Left lung (tissue), 14 donors: ENCODE measurements at places on chromosomes 2 and 18. TPM values are rescaled to one million over a fixed set of nuclear protein-coding genes. Genes with fewer than 3 reads are reported as not detected.

Gene XDH
- 0.22 TPM for polyA plus RNA-seq

Gene UPP2
- polyA plus RNA-seq = 0.56 TPM

DNA sequence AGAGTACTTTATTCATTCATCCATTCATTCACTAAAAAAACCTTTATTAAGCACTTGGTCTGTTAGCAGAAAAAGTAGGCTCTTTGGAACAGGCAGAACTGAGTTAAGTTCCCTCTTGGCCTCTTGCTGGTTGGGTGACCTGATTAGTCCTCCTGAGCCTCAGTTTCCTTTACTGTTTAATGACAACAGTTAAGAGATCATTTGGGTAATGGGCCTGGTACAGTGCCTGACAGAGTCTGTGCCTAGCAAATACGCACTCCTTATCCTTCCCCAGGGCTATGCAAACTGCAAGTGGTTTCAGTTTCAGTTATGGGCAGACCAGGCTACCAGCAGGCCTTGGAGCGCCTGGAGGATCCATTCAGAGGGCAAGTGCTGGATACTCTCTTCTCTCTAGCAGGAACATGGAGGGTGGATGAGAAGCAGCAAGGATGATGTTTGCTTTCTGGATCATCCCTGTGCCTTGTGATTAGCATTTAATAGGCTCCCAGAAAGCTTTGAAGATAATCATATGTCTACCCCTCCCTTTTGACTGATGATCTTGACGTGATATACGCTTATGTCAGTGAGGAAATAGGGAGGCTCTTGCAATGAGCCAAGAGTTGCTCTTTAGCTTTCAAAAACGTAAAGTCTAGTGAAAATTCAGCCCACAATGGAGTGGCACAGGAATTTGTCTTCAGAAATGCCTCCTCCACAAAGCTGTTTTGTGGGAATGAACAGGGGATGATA is 12.4 kb upstream of the TAF1B start:
- H3K27ac ChIP-seq = peak overlapping the region; percentile 41
- no peaks in the 10 kb centered on the region for H3K4me1 ChIP-seq
- H3K4me3 ChIP-seq = no peak overlapping the region
- no peak for DNase-seq

- DNase-seq = no peak
- H3K36me3 ChIP-seq = no peaks in the 10 kb centered on the region
- H3K27ac ChIP-seq = no peak overlapping the region
- no peaks in the 10 kb centered on the region for H3K4me1 ChIP-seq
- no peaks in the 10 kb centered on the region for H3K27me3 ChIP-seq
- no peak overlapping the region for H3K4me3 ChIP-seq
Measured at GRCh38 chr2:208546860-208547650, 140.5 kb downstream of the PTH2R start.

DNA sequence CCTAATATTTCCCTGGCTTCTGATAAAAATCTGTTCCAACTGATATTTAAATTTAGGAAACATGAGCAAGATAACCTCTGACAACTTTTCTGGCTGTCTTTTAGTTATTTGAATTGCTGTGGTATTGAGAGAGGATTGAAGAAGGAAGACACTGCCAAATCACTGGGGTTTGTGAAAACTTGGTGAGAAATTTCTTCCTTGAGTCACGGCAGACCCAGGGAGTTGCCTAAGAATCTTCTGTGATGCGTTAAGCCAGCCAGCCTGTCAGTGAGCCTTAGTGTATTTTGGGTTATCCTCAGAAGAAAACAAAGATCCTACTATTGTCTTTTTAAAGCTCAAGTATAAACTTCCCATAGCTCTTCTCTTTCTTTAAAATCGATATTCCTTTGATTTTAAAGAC is 17.5 kb upstream of the DOK6 start:
- H3K27ac ChIP-seq = no peak overlapping the region
- H3K4me3 ChIP-seq = no peak overlapping the region
- no peaks in the 10 kb centered on the region for H3K27me3 ChIP-seq
- no peaks in the 10 kb centered on the region for H3K4me1 ChIP-seq

DNA sequence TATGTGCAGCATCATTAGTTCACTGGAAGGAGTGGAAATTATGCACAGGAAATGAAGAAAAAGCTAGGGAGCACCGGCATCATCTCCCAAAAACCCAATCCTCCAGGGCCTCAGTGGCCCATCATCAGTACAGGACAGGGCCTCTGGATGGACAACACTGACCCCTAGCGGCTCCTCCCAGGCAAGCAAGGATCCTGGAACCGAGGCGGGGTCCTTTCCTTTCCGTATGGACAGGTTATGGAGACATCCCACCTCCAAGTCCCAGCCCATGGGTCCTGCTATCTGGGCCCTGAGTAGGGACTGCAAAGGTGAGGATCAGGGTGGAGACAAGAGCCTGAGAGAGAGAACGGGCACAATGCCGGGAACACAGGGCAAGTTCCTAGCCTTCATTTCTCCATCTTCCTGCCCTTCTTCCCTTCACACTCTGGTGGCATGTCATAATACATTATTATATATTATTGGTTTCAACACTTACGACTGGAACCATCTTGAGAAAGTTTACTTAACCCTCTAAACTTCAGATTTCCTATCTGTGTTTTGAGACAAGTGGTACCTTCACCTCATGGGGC is 68.2 kb downstream of the ZNF516 start:
- no peaks in the 10 kb centered on the region for H3K36me3 ChIP-seq
- H3K27ac ChIP-seq = no peak overlapping the region
- no peak for DNase-seq
- H3K27me3 ChIP-seq = no peaks in the 10 kb centered on the region
- H3K4me3 ChIP-seq = no peak overlapping the region

DNA sequence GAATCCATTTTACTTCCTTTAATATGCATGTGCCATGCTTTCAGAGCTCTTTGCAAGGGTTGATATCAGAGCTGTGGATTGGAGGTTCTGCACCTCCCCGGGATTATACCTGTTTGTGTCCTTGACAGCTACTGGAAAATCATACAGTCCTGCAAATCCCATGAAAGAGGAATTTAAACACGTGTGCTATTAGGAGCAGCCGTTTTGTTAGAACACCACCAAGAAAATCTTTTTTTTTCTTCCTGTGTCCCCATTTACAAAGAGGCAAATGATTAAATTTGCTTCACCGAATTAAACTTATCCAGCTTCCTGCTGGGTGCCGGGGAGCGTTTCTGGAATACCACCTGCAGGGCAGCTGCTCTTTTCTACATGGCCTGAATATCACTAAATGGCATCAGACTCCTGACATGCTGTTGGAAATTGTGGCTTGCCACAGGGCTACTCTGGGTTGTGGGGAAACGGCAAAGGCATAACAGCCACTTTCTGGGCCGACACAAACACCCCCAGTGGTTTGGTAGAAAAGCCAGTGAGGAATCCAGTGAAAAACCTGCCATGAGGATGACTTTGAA is 23.4 kb upstream of the SOX11 start:
- H3K27ac ChIP-seq = no peak overlapping the region
- H3K4me1 ChIP-seq = no peaks in the 10 kb centered on the region
- DNase-seq = no peak
- H3K36me3 ChIP-seq = no peaks in the 10 kb centered on the region

DNA sequence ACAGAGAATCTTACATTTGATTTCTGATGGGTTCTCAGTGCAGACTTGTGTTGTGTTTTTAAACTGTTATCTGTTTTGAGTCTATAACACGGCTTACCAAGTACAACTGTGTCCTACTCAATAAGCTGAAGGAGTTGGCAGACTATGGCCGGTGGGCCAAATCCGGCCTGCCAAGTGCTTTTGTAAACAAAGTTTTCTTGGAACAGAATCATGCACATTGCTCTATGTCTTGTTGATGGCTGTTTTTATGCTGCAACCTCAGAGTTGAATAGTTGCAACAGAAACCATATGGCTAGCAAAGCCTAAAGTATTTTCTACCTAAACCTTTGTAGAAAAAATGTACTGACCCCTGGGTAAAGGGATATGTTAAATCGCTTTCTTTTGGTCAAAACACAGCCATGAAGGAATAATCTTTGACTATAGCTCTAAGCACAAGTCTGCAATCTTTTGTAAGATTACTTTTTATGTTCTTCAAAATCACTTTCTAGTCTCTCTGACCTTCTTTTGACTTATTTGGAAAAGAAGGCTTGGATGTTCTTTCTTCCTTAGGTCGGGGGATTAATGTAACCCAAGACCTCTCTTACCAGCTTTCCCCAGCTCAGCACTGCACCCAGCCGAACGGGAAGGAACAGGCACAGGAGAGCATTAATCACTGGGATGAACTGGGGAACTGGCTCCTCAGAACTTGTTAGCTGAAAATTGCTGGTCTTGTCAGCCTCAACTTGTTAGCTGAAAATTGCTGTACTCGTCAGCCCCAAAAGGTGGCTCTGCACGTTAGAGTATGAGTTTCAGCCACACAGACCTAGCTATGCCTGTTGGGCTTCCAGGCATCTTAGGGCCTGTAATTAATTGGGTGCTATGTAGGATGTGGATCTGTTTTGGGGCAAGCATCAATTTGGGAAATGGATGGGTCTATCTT is 75.4 kb downstream of the CD8B2 start:
- no peaks in the 10 kb centered on the region for H3K4me1 ChIP-seq
- H3K27ac ChIP-seq = no peak overlapping the region
- H3K27me3 ChIP-seq = no peaks in the 10 kb centered on the region
- no peak for DNase-seq
- H3K36me3 ChIP-seq = no peaks in the 10 kb centered on the region
- no peak overlapping the region for H3K4me3 ChIP-seq
